ENCODE measurements at places on chromosomes 1 and 21. TPM values are rescaled to one million over a fixed set of nuclear protein-coding genes. Genes with fewer than 3 reads are reported as not detected.
A peak's percentile ranks its signal among the peaks of the same experiment; 100 is the strongest.

SYDE2 gene
- total RNA-seq = 24.0 TPM

OR2M3 gene
- not detected for total RNA-seq

DNA sequence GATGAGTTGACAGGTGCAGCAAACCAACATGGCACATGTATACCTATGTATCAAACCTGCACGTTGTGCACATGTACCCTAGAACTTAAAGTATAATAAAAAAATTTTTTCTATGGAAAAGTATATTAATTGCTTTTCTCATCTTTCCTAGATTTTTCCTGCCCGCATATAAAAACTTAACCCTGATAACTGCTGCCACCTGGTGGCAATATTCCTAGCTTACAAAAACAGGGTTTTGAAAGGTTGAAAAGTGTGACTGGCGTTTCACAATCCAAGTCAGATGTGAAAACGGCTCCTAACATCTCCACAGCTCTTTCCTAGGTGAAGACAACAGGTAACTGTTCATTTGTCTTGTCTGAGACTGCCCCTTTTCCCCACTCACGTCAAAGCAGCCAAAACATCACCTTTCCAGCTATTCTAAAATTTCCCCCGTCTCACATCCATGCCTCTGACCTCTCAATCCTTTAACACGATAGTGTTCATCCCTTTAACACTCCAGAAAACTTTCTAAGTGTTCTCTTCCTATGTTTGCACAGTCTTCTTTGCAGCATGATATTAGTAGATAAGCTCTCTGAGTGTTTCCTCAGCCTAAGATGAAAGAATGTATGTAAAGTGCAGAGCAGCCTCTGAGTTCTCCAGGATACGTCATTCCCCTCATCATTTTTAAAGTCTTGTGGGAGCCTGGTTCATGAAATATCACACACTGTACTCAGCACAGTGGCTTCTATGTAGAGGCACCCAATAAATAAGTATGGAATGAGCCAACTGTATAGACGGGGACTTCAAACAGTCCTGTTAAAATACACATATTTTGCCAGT, 27.5 kb downstream of the OVGP1 start:
- DNase-seq = peak; percentile 26

GRCh38 chr1:67874501-67875111, 41.3 kb upstream of the GNG12 start:
- DNase-seq = no peak

GRCh38 chr1:33111965-33112364, 31.0 kb downstream of the AZIN2 start:
- no peak for DNase-seq
